ENCODE measurements at places on chromosomes 12 and 14. TPM values are rescaled to one million over a fixed set of nuclear protein-coding genes. Genes with fewer than 3 reads are reported as not detected.

Gene IFNG-AS1
- total RNA-seq, result 0.27 TPM

GRCh38 chr12:9260931-9261330 lies 52.7 kb upstream of the PZP start:
- DNase-seq, result no peak

DNA sequence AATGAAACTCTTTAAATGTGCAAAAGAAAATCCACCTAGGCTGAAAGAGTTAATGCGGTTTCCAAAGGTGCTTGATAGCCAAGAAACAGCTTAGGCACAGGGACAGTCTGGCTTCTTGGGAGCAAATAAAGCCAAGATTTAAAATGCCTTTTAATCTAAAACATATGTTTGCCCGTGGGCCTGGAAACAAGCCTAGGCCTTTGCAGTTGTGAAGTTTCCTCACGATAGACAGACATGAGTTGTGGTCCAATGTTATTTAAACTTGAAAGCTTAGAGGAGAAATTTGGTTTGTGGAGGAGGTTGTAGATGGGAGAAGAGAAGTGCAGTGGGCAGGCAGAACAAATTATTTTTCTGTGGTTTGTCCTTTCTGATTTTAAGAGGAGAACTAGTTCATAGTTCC lies 29.8 kb downstream of the PROX2 start:
- DNase-seq, result no peak

GRCh38 chr12:60263161-60263560 lies 667.3 kb downstream of the SLC16A7 start:
- no peak for DNase-seq

GRCh38 chr14:38078393-38078792 lies 129.3 kb upstream of the SSTR1 start:
- no peak for DNase-seq

Data from sciatic nerve (tissue), 2 donors.